ENCODE measurements at places on chromosomes 2 and 18.

GRCh38 chr2:134843968-134844367, 5.6 kb downstream of the ACMSD start:
- H3K27ac ChIP-seq = no peak overlapping the region
- H3K36me3 ChIP-seq = no peaks in the 10 kb centered on the region
- H3K4me3 ChIP-seq = no peak overlapping the region
- DNase-seq = no peak
- no peaks in the 10 kb centered on the region for H3K4me1 ChIP-seq

DNA sequence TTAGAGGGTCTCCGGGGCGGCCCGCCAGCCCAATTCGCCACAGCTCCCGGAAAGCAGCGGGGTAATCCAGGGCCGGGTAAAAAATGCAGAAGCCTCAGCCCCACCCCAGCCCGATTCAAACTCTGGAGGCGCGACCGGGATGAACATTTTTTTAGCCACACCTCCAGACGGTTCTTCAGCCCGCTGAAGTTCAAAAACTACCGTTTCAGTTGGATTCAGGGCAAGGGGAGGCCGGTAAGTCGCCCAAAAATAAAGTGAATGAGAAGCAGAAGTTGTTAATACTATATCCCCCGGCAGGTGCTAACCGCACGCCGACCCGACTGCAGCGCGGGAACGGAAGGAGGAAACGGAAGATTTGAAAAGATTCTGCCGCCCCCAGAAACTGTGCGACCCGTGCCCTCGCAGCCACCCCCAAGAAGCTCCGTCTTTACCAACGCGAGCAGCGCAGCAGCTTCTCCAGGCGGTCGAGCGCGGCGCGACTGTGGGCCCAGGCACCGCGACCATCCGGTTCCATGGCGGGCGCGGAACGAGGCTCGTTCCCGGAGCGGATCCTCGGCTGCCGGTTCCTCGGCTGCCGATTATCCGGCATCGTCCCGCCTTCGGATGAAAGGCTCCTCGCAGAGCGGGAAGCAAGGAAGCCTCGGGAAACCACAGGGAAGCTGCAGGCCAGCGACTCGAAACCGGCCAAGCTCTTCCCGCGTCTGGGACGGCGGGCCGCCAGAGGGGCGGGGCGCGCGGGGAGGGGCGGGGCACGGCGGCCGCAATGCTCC, at the start of gene BARD1:
BARD1 (minus strand) TSS at position 703 of the 770 bp plus-strand sequence; CDS start at position 589, 114 bp downstream.
- peak; percentile 73 for DNase-seq
- peaks cover 38% of the 10 kb centered on the region for H3K4me1 ChIP-seq
- no peaks in the 10 kb centered on the region for H3K27me3 ChIP-seq
- H3K4me3 ChIP-seq = peak within 1 kb of the TSS; percentile 97
- peaks cover 1% of the 10 kb centered on the region for H3K36me3 ChIP-seq

DNA sequence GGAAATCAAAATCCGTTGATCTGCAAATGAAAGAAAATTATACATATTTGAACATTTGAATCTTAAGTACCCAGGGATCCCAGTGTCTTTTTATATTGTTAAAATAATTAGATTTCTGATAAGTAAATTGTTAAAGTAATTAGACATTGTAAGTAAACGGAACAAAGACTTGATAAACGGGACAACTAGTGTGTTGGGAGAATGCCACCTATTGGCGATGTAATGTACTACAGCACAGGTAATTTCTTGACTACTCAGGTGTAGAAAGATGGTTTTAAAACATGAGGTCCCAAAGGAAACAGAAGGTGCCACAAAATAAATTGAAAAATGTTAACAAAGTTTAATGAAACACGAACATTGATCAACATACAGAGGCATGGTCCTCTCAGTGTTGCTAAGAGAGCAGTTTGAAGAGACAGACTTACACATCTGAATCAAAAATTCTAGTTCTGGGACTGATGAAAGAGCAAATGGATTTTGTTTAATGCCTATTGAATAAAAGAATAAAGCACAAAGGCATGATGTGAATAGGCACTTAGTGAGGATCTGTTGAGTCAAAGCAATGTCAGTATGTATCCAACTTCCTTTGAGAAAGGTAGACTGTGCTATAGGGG, 103.4 kb upstream of the RASGRP3 start:
- H3K36me3 ChIP-seq = no peaks in the 10 kb centered on the region
- peak; percentile 31 for DNase-seq
- H3K27ac ChIP-seq = peak overlapping the region; percentile 69
- no peak overlapping the region for H3K4me3 ChIP-seq
- no peaks in the 10 kb centered on the region for H3K4me1 ChIP-seq
- no peaks in the 10 kb centered on the region for H3K27me3 ChIP-seq

- no peaks in the 10 kb centered on the region for H3K27me3 ChIP-seq
- H3K4me1 ChIP-seq = no peaks in the 10 kb centered on the region
- DNase-seq = no peak
- H3K27ac ChIP-seq = no peak overlapping the region
- H3K4me3 ChIP-seq = no peak overlapping the region
Measured at GRCh38 chr2:85187069-85187468, 53.9 kb downstream of the TCF7L1 start.
